Pulmonary artery endothelial cell (primary cell): ENCODE measurements at places on chromosomes 4 and X.

DNA sequence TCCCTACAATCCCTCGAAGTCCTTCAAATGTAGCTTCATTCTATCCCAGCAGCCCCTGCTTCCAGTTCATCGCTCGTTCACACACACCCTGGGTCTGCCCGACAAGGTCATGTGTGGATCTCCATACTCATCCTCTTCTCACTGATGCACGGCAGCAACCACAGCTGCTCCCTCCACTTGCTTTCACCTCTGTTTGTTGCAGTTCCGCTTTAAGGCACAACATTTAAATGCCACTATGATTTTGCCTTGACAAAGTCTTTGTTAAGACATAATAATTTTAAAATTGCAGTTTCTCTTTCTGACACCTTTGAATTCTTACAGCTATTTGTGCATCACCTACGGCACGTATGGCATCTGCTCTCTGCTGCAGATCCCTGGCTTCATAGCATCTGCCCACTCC is 1.8 kb downstream of the ODAPH start:
- no peak for DNase-seq

GRCh38 chr4:15901007-15901406 is 37.5 kb downstream of the FGFBP1 start:
- DNase-seq = no peak

GRCh38 chr4:23890369-23891063 is 669 bp upstream of the PPARGC1A start:
- no peak for DNase-seq

- no peak for DNase-seq
These were observed 42.2 kb upstream of the SCOC start for GRCh38 chr4:140331245-140331644.

- no peak for DNase-seq
These were observed 42.3 kb upstream of the ANK2 start for GRCh38 chr4:113007151-113007550.

DNA sequence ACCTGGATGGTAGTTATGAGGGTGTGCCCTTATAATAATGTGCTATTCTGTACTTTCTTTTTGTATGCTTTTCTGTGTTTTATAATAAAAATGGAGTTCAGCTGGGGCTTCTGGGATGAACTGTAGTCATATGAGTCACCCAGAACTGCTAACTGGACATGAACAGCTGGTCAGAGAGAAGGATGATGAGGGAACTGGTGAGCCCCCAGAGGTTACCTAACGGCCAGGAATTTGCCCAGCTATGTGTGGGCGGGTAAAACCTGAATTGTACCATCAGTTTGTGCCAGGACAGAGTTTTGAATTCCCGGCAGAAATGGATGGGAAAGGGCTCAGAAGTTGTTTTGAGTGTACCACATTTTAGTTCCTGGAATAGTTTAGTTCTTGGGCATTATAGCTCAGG is 138.0 kb upstream of the USP9X start:
- DNase-seq = no peak
